ENCODE measurements at places on chromosomes 2 and 18. TPM values are rescaled to one million over a fixed set of nuclear protein-coding genes. Genes with fewer than 3 reads are reported as not detected.

- no peak for DNase-seq
Observed at GRCh38 chr2:104901037-104901881, 47.3 kb downstream of the POU3F3 start.

DNA sequence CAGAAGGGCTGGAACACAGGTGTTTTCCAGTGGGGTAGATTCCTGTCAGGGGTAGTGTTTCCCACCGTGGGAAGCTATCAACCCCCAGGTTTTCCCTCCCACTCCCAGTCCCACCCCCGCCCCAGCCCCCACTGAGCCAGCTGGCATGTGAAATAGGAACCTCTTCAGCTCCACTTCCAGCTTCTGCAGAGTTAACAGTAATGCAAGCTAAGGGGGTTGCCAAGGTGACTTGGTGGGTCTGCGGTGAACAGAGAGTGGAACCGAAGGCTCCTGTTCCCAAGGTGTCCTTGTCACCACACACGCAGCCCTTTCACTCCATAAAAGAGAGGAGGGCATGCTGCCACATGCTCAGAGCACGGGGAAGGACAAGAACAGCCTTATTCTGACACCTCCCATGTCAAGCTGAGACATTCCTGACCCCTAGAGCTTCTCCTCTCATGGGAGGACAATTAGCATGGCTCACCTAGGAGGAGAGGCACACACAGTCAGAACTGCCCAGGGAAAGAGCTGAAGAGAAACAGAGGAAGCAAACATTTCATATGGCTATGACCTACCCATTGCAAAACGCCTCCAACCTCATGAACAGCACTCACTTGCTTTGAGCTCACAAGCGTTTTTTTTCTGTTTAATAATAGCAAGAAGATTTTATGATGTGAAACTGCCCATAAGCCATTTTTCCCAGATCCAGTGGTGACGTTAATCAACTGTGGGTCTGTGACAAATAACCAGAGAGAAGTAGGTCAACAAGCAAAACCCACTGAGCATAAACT, 39.8 kb upstream of the TBC1D8 start:
- DNase-seq, result no peak

GRCh38 chr2:30217644-30218337, 13.5 kb upstream of the LBH start:
- DNase-seq, result peak; percentile 55

GRCh38 chr2:101367508-101367907, 19.8 kb downstream of the CREG2 start:
- no peak for DNase-seq

Gene NT5DC4
- total RNA-seq, result not detected

Gene TRIM43B
- not detected for total RNA-seq

DNA sequence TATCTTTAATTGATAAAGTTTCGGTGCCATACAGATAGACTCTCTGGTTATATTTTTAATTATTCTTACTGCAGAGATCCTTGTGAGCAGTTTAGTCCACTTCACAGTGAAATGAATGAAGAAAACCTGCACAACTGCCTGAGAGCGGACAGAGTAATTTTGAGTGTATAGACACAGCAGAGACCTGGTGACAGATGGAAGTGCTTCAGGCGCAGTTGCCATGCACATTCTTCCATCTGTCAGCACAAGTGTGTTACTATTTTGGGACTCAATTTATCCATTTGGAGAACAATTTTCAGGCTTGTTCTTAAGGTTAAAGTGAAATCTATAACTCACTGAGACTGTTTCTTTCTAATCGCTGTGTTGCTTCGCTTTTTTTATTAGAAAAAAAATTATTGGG, 147.8 kb upstream of the SPHKAP start:
- no peak for DNase-seq

Gene DYNC1I2
- total RNA-seq, result 135 TPM

DNA sequence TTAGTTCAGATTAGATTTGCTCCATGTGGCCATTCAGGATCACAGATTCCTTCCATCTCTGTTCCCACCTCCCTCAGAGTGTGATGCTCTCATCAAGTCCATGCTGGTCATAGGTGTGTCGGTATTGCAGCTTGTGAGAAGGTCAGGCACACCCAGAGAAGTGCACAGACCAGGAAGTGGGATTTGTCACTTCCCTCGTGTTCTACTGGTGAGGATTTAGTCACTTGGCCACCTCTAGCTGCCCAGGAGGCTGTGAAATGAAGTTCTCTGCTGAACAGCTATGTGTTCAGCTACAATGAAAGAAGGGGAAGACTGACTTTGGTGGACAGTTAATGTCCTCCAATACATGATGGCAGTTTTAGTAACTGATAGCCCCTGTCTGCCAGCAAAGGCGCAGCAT, 3.5 kb upstream of the LANCL1 start:
- no peak for DNase-seq

Gene FSIP2
- under 0.01 TPM for total RNA-seq

- DNase-seq, result no peak
Observed at GRCh38 chr2:218332920-218333645, 23.6 kb upstream of the CATIP start.

GRCh38 chr18:6672821-6673308, 56.7 kb upstream of the ARHGAP28 start:
- DNase-seq, result no peak

DNA sequence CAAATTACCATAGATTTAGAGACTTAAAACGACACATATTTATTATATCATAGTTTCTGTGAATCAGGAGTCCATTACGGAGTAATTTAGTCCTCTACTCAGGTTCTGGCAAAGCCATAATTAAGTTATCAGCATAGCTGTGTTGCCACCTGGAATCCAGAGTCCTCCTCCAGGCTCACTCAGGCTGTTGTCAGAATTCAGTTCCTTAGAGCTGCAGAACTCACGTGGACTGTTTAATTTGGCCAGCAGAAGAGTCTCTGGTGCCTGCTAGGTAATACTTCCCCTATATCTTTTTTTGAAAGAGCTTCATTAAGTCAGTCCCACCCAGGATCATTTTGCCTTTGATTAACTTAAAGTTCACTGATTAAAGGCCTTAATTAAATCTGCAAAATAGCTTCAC, 891.5 kb downstream of the SUCLG1 start:
- no peak for DNase-seq

DNA sequence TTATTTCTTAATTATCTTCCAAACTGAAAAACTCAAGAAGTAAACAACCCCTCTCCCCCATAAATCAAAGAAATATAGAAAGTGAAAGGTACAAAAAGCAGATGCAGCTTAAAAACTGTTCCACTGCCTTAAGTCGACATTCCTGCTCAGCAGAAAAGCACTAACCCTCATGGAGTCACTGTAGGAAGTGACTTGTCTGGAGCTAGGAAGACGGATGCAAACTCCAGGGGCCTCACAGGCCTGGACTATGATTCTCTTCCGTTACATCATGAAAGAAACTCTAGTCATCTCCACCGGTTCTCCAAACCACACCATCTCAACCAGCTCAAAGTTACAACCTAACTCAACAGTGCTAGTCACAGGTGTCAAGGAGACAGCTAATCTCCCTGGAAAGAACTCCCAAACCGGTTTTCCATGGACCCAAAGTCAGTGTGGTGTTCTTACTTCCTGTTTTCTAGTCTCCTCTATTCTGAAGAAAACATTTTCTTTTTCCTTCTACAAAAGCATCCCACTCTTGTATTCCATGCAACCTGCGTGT, 128.4 kb downstream of the PIEZO2 start:
- no peak for DNase-seq

DNA sequence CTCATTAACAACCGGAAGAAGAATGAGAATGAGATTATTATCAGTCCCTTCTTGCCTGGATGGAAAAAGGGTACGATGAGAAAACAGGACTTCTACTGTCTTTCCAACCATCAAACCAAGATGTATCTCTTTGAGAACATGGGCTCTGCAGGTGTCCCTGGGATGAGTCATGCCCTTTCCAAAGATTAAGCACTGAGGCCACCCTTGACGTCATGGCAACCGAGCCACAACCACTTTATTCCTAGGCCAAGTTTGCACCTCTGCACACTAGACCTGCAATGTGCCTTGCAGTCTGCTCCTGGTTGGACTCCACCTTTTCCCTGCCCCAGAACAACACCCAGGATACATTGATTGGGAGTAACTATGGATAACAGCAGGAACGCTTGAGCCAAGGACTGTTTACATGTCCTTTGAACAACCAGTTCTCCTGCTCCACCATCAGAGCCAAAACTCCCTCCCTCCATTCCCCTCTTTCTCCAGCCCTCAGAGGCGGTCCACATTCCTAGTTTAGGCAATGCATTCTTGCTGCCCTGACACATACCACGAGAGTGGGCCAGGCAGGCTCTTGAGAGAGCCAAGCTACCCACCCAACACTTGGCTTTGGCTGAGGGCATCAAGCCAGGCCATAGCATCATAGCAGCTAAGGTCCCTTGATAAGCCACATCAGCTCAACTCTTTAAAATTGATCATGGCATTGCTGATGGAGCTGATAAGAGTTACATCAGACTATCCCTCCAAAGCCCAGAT, 310.7 kb downstream of the TNS1 start:
- no peak for DNase-seq

DNA sequence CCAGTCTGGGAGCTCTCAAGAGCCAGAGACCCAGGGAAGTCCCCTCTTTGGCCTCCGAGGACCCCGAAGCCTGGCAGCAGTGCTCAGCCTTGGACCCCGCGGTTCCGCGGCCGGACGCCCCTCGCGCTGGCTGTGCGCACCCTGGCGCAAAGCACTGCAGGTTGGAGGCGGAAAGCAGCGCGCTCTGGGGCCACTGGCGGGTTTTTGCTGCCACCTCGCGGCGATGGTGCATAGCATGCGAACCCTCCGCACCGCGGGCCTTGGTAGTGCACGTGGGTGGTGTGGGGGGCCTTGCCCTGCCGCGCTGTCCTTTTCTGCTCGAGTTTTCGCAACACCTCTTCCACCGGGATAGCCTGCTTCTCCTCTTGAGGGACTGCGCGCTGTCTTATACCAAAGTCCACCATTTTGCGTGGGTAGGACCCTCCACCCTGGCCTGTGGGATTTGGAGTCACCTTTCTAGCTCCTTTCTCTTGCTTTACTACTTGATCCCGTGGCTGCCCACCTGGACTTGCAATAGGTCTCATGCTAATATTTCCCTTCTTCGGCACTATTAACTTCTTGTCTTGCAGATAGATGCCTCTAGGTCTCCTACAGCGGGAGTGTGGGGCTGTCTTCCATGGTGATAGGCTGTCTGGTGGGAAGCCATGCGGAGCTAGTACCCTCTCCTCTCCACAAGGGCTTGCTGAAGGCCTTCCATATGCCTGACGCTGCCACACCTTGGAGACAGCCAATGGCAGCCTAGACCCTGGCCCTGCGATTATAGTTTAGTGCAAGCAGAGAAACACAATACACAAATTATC, 14.3 kb downstream of the SIX3 start:
- DNase-seq, result peak; percentile 76

DNA sequence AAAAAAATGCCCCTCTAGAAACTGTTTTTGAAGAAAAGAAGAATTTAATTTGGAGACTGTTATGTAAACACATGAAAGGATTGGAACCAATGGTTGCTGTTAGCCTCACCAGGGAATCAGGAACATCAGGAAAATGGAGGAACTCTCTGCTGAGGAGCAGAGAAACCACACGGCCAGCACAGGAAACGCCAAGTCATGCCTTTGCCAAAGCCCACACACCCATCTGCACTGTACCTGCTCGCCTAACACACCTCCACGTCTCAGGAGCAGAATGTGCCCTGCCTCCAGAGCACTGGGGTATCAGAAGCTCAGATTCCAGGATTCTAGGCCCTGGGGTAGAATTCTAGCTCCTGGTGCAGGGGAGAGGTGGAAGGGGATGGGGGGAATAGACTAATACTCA, 9.8 kb upstream of the SCYGR1 start:
- DNase-seq, result no peak

Gene MC4R
- not detected for total RNA-seq

- DNase-seq, result no peak
Observed at GRCh38 chr2:11354363-11355154, 10.1 kb upstream of the ROCK2 start.

Gene DTYMK
- total RNA-seq, result 45.7 TPM

DNA sequence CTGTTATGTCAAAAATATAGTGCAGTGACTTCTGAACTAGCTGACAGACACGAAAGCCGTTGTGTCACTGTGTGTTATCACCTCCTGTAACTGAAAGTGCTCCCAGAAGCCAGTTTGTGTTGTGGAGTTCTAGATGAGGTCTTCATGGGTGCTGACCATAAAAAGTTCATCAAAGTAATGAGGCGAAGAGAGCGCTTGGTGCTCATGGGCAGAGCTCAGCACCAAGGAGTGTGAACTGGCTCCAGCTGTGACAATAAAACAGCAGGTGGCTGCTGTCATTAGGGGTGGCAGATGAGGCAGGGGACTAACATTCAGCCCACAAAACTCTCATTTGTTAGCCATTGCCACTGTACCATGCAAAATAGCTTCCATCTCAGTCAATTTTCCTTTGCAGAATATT, 151.1 kb downstream of the ZNF407 start:
- DNase-seq, result no peak

DNA sequence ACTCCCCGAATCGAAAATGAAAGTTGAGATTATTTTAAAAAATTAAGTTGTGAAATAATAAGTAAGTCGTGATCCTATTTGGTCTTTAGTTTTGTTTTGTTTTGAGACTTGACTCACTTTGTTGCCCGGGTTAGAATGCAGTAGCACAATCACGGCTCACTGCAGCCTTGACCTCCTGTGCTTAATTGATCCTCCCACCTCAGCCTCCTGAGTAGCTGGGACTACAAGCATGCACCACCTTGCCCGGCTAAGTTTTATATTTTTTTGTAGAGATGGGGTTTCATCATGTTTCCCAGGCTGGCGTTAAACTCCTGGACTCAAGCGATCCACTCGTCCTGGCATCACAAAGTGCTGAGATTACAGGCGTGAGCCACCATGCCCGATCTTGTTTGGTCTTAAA, 326.2 kb downstream of the MYCN start:
- no peak for DNase-seq

DNA sequence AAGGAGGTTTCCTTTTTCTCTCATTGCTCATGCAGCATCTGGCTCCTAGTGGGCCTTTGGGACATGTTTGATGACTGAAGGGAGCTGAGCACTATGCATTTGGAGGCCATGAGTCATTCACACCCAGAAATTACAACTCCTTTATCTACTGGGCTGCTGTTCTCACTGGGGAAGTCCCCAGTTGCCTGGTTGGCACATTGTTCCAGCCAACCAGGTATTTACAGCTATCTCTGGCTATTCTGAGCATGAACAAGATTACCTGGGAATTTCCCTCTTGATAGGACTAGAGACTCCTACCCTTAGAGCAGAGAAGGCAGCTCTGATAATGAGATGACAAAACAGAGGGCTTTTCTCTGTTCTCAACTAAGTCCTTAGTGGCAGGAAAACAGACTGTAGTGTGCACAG, 206.5 kb downstream of the SETBP1 start:
- DNase-seq, result no peak

DNA sequence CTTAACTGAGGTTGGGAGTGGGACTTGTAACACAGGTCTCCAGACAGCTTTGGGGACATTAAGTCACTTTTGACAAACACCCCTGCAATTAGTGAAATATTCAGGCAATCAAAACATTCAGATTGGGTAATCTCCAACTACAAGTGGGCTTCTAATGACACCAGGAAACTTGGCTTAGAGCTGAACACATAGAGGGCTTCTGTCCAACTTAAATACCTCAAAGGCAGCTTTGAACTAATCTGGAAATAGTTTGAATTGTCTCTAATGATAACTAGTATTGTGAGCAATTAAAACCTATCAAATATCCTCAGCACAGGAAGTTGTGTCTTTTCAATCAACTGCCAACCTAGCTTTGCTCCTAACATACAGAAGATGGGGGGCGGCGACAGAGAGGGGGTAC, 5.1 kb upstream of the ASPRV1 start:
- DNase-seq, result no peak

Gene STEAP3
- total RNA-seq, result 7.7 TPM

Gene MATN3
- 1.0 TPM for total RNA-seq
